CD8-positive, alpha-beta memory T cell (primary cell): ENCODE measurements at places on chromosomes 4 and X. TPM values are rescaled to one million over a fixed set of nuclear protein-coding genes. Genes with fewer than 3 reads are reported as not detected.
A peak's percentile ranks its signal among the peaks of the same experiment; 100 is the strongest.

- H3K27me3 ChIP-seq, result no peaks in the 10 kb centered on the region
- H3K4me3 ChIP-seq, result no peak overlapping the region
- no peak overlapping the region for H3K27ac ChIP-seq
These were observed 7.8 kb upstream of the SMARCA1 start for GRCh38 chrX:129531132-129531531.

GRCh38 chr4:84973856-84974255 is 7.4 kb upstream of the WDFY3 start:
- no peaks in the 10 kb centered on the region for H3K27me3 ChIP-seq
- H3K4me1 ChIP-seq, result no peaks in the 10 kb centered on the region
- no peak overlapping the region for H3K27ac ChIP-seq
- no peak overlapping the region for H3K4me3 ChIP-seq
- no peaks in the 10 kb centered on the region for H3K36me3 ChIP-seq
- no peak for DNase-seq

- H3K27ac ChIP-seq, result no peak overlapping the region
- peaks cover 22% of the 10 kb centered on the region for H3K36me3 ChIP-seq
- no peaks in the 10 kb centered on the region for H3K4me1 ChIP-seq
- H3K27me3 ChIP-seq, result no peaks in the 10 kb centered on the region
- no peak overlapping the region for H3K4me3 ChIP-seq
These were observed 37.4 kb downstream of the PPA2 start for GRCh38 chr4:105436414-105436813.

GRCh38 chr4:99394896-99395295 is 40.2 kb downstream of the ADH7 start:
- H3K27ac ChIP-seq, result no peak overlapping the region
- H3K36me3 ChIP-seq, result no peaks in the 10 kb centered on the region
- H3K4me1 ChIP-seq, result no peaks in the 10 kb centered on the region
- H3K27me3 ChIP-seq, result no peaks in the 10 kb centered on the region
- H3K4me3 ChIP-seq, result no peak overlapping the region

DNA sequence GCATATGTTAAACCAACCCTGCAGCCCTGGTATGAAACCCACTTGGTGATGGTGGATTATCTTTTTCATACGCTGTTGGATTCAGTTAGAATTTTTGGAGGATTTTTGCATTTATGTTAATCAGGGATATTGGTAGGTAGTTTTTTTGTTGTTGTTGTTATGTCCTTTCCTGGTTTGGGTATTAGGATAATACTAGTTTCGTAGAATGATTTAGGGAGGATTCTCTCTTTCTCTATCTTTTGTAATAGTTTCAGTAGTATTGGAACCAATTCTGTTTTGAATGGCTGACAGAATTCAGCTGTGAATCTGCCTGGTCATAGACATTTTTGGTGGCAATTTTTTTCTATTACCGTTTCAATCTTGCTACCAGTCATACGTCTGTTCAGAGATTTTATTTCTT is 305.4 kb downstream of the IDS start:
- H3K27me3 ChIP-seq, result no peaks in the 10 kb centered on the region
- no peaks in the 10 kb centered on the region for H3K4me1 ChIP-seq
- H3K27ac ChIP-seq, result no peak overlapping the region

DNA sequence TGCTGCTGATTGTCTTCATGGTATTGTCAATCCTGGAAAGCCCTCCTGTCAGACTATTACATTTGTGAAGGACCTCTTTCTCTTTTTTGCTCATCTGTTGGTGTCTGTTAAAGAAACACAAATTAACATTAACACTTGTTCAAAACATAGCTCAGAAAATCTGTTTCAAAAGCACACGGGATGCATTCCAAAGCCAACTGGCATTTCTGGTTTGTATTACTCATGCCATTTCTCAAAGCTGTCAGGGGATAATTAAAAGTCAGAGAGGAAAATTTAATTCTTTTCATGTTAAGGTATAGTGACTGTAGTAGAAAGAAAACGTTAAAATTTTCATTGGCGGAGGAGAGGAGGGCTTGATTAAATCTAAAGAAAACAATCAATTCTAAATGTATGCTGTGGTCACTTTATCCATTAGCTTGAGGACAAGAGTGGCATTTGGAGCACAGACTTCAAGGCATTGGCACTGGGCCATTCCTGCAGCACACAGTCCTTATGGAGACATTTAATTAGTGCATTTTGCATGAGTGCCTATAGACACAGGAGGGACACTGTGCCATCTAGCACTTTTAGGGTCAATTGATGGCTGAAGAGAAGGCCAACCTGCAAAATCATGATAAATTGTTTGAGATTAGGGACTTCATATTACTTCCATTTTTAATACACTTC is 21.2 kb upstream of the GLRA2 start:
- H3K27ac ChIP-seq, result no peak overlapping the region
- no peak overlapping the region for H3K4me3 ChIP-seq
- H3K4me1 ChIP-seq, result no peaks in the 10 kb centered on the region
- no peaks in the 10 kb centered on the region for H3K27me3 ChIP-seq

GRCh38 chrX:78753571-78753970 is 6.1 kb downstream of the LPAR4 start:
- no peak overlapping the region for H3K27ac ChIP-seq
- H3K4me1 ChIP-seq, result no peaks in the 10 kb centered on the region
- no peaks in the 10 kb centered on the region for H3K27me3 ChIP-seq
- no peak for DNase-seq
- H3K36me3 ChIP-seq, result no peaks in the 10 kb centered on the region

- H3K4me1 ChIP-seq, result no peaks in the 10 kb centered on the region
- no peak for DNase-seq
- no peaks in the 10 kb centered on the region for H3K27me3 ChIP-seq
- no peak overlapping the region for H3K4me3 ChIP-seq
- no peak overlapping the region for H3K27ac ChIP-seq
These were observed 124.0 kb upstream of the POF1B start for GRCh38 chrX:85503258-85504158.

DNA sequence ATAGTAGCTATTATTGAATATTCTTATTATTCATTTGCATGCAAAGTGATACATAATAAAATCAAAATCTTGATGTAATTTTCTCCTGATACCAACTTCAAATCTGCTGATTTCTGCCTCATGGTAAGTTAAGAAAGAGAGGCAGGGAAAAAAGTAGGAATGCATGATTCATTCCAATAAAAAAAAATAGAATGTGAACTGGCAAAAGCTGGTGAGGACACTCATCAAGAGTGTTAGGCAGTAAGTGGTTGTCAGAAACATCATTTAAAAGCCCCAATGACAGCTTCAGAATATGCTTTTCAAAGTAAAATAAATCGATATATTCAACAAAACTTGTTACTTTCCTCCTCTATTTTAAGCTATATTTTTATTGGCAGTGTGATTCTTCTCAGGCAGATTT is 979.1 kb downstream of the TECRL start:
- DNase-seq, result no peak
- no peak overlapping the region for H3K27ac ChIP-seq
- H3K4me1 ChIP-seq, result no peaks in the 10 kb centered on the region
- H3K27me3 ChIP-seq, result no peaks in the 10 kb centered on the region
- H3K4me3 ChIP-seq, result no peak overlapping the region
- H3K36me3 ChIP-seq, result no peaks in the 10 kb centered on the region

DNA sequence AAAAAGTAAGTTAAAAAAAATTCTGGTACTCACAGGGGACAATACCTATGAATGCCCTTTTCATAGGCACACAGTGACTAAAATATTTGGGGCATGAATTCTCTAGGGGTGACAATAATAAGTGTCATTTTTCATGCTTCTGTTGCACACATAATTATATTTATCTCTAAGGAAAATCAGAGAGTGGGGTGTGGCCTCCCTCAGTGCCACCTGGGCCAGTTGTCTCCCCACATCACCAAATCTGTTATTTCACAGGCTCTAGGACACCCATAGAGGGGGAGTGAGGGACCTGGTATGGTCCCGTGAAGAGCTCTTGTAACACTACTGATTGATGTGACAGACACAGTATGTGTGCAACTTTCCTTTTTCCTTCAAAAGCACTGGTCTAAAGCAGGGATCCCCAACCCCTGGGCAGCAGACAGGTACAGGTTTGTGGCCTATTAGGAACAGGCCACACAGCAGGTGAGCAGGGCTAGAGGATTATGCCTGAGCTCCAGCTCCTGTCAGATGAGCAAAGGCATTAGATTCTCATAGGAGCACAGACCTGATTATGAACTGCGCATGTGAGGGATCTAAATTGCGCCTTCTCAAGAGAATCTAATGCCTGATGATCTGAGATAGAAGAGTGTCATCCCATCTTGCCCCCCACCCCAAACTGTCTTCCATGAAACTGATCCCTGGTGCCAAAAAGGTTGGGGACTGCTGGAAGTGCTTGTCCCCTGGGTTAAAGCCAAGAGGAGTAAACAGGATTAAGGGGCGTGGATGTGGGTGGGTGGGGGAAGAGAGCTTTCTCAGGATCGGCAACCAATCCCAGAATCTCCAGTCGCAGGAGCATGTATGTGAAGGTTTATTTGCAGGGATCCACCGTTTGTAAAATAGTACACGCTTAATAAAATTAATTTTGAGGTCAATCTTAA is 856 bp downstream of the SLC9B1 start:
- no peaks in the 10 kb centered on the region for H3K36me3 ChIP-seq
- H3K4me3 ChIP-seq, result peak overlapping the region; percentile 92
- H3K27me3 ChIP-seq, result no peaks in the 10 kb centered on the region
- H3K27ac ChIP-seq, result peak overlapping the region; percentile 93
- DNase-seq, result no peak
- H3K4me1 ChIP-seq, result peaks cover 19% of the 10 kb centered on the region

DNA sequence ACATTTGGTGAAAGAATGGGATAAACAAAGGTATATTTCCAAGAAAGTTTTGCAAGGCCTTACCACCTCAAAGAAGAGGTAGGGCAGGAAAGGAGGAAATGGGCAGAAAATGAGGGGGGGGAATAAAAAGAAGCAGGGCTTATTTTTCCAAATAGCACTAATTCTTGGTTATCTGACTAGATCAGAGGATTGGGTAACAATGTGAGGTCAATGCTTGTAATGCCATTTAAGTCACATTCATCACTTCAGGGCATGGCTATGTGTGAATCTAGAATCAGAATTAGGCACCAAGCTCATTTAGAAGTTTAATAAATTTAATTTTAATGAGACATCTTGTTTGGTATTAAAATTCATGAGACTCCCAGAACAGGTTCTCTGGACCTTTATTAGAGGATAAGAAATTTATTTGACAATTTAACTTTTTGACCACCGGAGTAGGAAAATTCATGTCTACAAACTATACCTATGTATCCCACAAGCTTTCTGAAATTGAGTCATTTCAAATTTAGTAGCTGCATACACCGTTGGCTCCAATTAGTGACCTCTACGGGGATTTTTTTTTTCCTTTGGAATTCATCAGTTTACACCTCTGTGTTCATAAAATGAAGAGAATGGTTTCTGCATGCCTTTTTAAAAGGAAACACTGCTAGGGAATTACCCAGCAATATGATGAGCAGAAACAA is 1.4 kb upstream of the STS start:
- no peak for DNase-seq
- no peaks in the 10 kb centered on the region for H3K36me3 ChIP-seq
- no peak overlapping the region for H3K27ac ChIP-seq
- H3K4me1 ChIP-seq, result no peaks in the 10 kb centered on the region
- no peaks in the 10 kb centered on the region for H3K27me3 ChIP-seq

GRCh38 chr4:77994194-77994721 is 62.9 kb upstream of the FRAS1 start:
- H3K27me3 ChIP-seq, result no peaks in the 10 kb centered on the region
- H3K4me3 ChIP-seq, result no peak overlapping the region
- DNase-seq, result no peak
- no peak overlapping the region for H3K27ac ChIP-seq
- no peaks in the 10 kb centered on the region for H3K36me3 ChIP-seq
- H3K4me1 ChIP-seq, result no peaks in the 10 kb centered on the region

GRCh38 chrX:13215729-13216128 is 104.1 kb downstream of the ATXN3L start:
- H3K36me3 ChIP-seq, result no peaks in the 10 kb centered on the region
- no peak for DNase-seq
- no peaks in the 10 kb centered on the region for H3K27me3 ChIP-seq
- no peak overlapping the region for H3K4me3 ChIP-seq

- no peak overlapping the region for H3K27ac ChIP-seq
- H3K36me3 ChIP-seq, result no peaks in the 10 kb centered on the region
- DNase-seq, result peak; percentile 3
- H3K27me3 ChIP-seq, result no peaks in the 10 kb centered on the region
- peaks cover 18% of the 10 kb centered on the region for H3K4me1 ChIP-seq
- H3K4me3 ChIP-seq, result peak overlapping the region; percentile 4
These were observed 390.3 kb downstream of the SH2D1A start for GRCh38 chrX:124736553-124737270.

DNA sequence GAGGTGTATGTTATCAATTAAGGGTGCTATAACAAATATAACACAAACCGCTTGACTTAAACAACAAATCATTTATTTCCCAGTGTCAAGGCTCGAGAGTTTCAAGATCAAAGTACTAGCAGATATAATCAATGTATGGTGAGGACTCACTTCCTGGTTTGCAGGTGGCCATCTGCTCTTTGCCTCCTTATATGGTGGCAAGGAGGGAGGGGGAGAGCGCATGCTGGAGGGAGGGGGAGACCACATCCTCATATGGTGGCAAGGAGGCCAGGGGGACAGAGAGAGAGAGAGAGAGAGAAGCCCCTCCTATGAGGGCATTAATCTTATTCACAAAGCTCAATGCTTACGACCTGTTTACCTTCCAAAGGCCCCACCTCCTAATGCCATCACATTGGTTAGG is 372.3 kb upstream of the SPOCK3 start:
- no peaks in the 10 kb centered on the region for H3K4me1 ChIP-seq
- no peaks in the 10 kb centered on the region for H3K36me3 ChIP-seq
- no peak for DNase-seq

DNA sequence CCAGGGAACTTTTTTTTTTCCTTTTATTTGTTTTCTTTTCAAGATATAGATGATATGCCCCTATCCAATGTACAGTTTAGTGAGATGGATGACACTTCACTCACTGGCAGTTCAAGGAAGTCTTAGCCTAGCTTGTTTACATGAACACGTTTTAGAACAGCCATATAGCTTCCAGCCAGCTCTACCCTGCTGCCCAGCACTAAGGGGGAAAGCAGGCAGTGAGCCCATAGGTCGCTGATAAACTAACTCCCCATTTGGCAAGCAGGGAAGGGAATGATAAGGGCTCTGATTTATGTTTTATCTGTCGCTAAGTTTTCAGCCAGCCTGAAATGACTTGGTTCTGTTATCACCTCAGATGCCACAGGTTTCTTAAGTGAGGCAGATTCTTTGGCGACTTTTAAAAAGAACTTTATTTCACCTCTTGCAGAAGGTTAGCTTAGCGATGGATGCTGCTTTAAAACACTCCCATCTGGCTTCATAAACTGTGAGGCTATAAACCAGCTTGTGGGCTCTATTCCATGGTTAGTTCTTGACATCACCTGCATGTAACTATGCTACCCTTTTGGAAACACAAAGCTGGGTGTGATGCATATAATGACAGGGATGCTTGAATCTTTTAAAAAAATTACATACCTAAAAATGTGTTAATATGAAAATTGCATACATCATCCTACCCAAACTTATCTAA is 348.4 kb downstream of the FBXO8 start:
- no peaks in the 10 kb centered on the region for H3K4me1 ChIP-seq
- no peak overlapping the region for H3K27ac ChIP-seq
- DNase-seq, result no peak
- H3K27me3 ChIP-seq, result no peaks in the 10 kb centered on the region

GRCh38 chr4:139556071-139556723 is at the start of gene SETD7:
Gene SETD7, minus strand, starts transcription at chr4:139556219. Its CDS starts 82 bp downstream, at chr4:139556137.
- H3K36me3 ChIP-seq, result no peaks in the 10 kb centered on the region
- peak within 1 kb of the TSS; percentile 79 for H3K27ac ChIP-seq
- peak within 1 kb of the TSS; percentile 81 for H3K4me3 ChIP-seq
- H3K4me1 ChIP-seq, result peaks cover 28% of the 10 kb centered on the region

The RAB41 gene
- total RNA-seq, result not detected

The RBMXL3 gene
- not detected for total RNA-seq

The DNAJB14 gene
- 46.5 TPM for total RNA-seq

The GPR173 gene
- total RNA-seq, result not detected
